ENCODE measurements at places on chromosomes 2 and 18.

DNA sequence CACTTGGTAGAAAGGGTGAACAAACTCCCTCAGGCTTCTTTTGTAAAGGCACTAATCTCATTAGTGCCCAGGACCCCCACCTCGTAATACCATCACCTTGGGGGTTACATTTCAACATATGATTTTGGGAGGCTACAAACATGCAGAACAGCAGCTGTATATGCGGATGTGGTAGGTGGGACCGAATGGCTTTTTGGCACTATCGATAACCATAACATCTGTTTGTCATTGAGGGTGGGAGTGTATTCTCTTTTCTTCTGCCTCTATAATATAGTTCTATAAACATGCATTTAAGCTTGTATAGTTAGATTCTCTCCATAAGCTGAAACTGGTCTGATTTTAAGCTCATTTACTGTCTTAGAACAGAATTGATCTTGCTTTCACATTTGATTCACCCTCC is 239.1 kb upstream of the BOD1L2 start:
- DNase-seq = no peak

DNA sequence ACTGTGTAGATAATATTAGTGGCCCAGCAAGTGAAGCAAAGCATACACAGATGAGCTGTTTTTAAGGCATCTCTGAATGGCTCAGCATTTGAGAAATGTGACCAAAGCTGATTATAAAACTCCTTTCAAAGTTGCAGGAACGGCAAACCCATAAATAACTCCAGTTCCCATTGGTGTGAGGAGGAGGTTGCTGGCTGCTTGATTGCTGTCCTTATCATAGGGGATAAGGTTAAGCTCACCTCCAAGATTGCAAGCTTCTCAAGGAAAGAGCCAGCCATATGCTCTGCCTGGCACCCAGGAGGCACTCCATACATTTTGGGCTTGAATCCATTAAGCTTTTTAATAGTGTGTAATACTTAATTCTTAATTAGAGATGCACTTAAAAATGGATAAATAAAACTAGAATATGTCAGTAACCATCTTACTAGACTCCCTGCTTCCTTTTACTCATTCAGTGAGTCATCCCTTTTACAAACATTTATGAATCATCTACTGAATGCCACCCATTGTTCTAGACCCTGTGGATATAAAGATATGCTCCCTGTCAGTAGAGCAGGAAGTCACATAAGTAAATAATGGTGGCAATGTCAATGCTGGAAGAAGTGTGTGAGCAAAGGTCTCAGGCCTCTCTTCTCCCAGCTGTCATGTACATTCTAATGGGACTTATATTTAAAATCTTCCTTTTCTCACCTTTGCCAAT is 99.3 kb downstream of the SPATS2L start:
- no peak for DNase-seq

DNA sequence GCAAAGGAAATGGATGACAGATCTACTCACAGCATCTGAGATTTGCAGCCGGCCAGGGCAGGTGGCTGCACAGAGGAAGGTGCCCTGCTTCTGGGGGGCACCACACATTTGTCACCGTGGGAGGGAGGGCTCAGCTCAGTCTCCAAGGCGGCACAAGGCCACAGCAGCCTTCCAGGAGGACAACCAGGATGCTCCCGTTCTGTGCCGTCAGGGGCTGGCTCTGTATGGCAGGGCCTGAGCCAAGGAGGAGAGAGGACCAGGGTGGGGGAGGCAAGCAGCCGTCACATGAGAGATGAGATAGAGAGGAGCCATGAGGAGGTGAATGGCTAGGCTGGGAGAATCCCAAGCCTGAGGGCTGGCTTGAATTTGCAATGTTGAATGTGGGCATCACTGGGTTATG is 4.6 kb upstream of the BOK start:
- no peak for DNase-seq

- DNase-seq = no peak
Measured at GRCh38 chr2:185813707-185814106, 75.1 kb downstream of the FSIP2 start.

DNA sequence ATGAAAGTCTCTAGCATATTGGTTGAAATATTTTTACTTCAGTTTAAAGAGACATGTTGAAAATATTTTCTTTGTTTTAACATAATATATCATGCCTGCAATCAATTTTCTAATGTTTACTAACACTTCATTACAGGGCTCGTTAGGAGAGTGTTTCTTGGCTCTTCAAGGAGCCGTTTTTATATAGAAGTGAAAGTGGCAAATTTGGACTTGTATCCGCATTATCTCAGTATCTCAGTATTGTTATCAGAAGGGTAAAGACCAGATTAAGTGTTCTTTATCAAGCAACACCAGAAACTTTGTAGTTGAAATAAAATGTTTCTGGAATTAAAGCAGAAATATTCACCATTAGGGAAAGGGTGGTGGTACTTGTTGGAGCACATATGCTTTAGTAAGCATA is 97.8 kb downstream of the BABAM2 start:
- DNase-seq = no peak

GRCh38 chr2:59866436-59866835 is 687.0 kb downstream of the BCL11A start:
- DNase-seq = no peak

DNA sequence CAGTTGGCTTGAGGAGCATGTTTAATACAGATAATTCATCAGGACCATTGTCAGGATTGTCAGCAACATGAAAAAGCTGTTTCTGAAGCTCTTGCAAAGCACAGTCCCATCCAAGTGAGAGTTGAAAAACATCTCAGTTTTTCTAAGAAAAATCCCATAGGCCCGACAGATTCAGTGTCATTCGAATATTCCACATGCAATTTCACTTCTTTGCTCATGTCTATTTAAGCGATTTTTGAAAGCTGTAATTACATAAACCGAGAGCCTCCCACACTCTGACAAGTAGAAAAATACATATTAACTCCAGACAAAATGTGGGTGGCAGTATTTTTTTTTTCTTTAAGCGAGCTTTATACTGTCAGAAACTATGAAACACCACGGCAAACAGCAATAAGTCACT is 134.7 kb upstream of the GALNT5 start:
- DNase-seq = no peak

DNA sequence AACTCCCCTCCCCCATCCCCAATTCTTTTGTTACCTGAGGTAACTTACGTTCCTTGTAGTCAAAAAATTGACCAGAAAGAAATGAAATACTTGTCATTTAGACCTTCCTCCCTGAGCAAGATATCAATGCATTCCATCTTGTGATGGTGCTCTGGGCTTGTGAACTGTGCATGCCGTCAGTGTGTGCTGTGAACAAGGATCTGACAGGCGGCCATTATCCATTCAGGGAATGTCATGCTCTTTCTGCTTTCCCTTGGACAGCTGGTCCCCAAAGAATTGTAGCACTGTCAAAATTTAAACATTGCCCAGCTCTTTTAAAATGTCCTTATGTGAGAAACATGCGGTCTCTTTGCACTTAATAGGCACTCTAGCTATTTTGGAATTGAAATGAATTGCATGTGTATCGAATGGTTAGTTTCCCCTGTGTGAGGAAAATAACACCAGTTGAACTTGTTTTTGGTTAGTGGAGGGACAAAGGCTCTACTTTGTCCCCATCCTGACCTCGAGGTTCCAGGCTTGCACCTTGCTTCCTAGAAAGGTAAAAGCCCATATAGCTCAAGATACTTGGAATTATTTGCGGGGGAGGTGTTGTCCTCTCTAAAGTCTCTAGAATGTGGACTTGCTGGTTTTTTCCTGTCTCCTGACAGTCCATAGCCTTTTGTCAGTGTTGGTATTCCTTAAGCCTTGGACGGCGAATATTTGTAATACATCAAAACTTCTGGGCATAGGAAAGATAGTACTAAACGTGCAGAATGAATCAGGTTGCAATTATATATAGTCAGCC is 350.9 kb downstream of the NUP35 start:
- DNase-seq = no peak

DNA sequence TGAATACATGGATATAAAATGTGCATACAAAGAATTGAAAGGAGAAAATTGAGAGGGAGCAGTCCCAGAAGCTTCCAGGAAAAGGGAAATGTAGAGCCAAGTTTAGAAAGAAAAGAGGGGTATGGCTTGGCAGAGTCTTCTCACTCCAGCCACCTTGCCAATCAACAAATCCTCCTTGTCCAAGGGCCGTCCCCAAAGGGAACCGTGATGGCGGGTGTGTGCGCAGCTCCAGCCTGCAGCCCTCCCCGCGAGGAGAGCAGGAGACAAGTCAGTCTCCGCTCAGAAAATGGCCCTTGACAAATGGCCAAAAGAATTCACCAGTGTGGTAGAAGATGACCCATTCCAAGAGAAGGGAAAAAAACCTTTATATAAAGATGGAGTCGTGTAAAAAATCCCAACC is 448.3 kb upstream of the POU3F3 start:
- no peak for DNase-seq

DNA sequence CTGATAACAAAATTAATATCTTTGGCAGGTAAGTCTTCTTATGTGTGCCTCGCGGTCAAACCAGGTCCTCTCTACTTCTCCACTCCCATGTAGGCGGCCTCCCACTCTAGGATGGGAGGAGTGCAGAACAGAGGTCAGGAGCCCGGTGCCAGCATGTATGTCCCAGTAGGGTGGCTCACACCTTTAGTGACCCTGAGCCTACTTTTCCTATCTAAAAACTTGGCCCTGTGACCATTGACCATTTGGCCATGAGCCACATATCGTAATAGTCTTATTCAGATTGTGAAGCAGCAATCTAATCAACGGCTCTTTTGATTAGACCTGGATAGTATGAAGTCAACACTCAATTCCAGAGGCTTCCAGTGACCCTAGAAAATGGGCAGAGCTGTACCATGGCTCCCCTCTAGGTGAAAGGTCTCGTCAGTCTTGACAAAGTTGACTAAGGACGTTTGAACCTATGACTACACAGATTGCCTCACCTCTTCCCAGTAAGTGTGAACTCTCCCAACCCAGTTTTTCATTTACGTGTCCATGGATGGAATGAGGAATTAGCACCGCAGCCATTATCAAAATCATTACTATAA is 17.1 kb upstream of the FABP1 start:
- DNase-seq = no peak

DNA sequence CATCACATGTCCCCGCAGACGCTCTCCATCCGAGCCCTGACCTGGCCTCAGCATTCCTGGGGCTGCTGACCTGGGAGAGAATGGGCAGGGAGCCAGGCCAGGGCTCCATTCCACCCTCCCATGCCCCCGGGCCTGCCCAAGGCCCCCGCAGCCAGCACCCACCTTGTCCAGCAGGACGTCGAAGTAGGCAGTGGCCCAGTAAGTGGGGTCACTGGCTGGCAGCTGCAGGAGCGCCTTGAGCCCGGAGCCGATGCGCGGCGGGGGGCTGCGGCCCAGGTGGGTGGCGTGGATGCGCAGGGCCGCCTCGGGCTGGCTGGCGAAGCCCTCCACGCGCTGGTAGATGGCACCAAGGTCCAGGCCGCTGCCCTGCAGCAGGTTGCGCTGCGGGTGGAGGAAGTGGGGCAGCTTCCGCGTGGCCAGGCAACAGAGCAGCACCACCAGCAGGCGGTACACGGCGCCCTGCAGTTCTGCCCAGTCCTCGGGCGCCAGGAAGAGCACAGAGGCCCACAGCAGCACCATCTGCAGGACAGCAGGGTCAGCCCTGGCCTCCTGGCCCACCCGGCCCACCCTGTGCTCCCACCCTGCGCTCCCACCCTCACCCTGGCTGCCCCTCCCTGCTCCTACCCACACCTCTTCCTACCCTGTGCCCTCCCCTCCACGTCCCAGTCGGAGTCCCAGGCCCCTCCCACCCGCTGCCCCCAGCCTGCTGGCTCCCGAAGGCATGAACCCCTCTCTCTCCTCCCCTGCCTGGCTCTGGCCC is 7.6 kb downstream of the MAB21L4 start:
- DNase-seq = no peak

DNA sequence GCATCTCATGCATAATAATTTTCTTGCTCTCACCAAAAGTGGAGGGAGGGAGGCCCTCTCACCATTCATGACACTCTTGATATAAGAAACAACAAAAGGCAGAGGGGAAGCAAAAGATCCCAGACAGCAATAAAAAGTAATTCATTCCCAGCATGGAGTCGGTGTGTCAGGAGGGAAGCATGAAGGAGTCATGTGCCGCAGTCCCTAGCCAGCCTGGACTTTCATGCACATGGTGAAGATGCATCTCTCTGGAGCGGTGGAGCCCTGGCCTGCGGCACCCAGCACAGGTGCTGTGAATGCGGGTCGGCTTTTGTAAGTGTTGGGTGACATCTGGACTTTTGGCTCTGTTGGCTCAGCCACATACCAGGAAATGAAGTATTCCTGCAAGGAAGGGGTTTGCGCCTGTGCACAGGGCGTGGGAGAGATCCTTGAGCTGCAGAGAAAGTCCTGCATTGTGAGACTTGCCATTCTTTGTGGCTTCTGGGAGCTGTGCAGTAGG is 119.4 kb downstream of the COPS8 start:
- DNase-seq = no peak

GRCh38 chr18:61992923-61993322 is 100.1 kb upstream of the RNF152 start:
- no peak for DNase-seq

DNA sequence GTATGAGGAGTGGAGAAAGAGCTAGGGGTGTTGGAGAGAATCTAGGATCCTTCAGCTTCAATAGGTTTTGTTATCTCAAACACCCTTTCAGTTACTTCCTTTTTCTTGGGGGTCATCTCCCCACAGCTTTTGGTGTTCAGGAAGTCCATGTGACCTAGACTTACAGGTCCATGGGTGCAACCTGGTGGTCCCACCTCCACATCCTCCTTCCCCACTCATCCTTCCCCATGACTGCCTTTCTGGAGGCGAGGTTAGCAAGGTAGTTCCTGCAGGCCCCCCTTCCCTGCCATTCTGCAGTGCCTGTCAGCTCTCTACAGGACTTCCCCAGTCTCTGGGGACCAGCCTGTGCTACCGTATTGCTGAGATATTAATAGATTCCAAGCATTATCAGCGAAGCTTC is 107.6 kb downstream of the TMEM17 start:
- DNase-seq = no peak

- DNase-seq = no peak
Measured at GRCh38 chr2:13056259-13056843, 339.6 kb downstream of the TRIB2 start.

DNA sequence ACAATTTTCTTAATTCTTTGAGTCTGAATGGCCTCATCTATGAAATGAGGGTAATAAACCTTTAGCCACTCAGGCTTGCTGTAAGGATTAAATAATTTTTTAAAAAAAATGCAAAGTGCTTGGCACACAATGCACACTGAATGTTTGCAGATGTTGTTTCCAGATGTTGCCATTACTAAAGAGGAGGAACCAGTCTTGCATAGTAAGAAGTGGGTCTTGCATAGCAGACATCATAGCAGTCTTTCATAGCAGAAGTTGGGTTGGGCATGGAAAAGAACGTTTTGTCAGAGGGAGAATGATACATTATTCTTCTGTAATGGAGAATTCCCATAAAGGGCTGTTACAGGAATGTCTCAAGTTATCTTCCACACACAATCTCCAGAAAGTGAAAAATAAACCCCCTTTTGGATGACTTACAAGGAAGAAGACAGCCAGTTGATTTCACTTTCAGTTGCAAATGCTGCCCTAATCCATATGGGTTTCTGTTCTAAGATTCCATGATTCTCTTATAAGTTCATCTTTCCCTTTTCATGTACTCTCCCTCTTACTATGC is 327.7 kb downstream of the SUCLG1 start:
- no peak for DNase-seq

All from stimulated activated CD8-positive, alpha-beta memory T cell treated with anti-CD3 and anti-CD28 coated beads, Interleukin-15, amount 100 ng/mL, for 24 hours (primary cell).